Kidney epithelial cell (primary cell): ENCODE measurements at places on chromosomes 5 and 9. TPM values are rescaled to one million over a fixed set of nuclear protein-coding genes. Genes with fewer than 3 reads are reported as not detected.

Gene DCTN4
- 40.3 and 54.0 TPM in 2 replicates for total RNA-seq

Gene RAD17
- 25.9 and 26.0 TPM in 2 replicates for total RNA-seq

DNA sequence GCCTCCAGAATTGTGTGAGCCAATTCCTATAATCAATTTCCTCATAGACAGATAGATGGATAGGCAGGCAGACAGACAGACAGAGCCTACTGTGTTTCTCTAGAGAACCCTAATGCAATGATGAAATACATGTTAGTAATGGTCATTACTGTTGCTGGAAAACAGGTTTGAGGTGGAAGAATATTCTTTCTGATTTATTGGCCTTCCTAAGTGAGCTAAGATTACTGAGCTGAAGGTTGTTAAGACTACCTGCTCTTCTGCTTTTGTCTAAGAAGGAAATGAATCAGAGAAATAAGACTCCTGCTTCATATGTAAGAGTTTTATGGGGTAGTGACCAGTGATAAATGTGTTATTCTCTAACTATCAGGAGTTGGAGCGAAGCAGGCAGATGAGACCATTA is 219.9 kb downstream of the ELAVL2 start:
- no peak for DNase-seq

Gene CCDC152
- 0.68 and 0.96 TPM in 2 replicates for total RNA-seq

Gene C9orf85
- 15.6 and 19.1 TPM in 2 replicates for total RNA-seq

Gene WNT8A
- total RNA-seq = not detected in 2 replicates

Gene FRRS1L
- total RNA-seq = under 0.01 and 0.14 TPM in 2 replicates

GRCh38 chr5:178160176-178160575 is 6.5 kb upstream of the NHP2 start:
- DNase-seq = no peak

GRCh38 chr5:158590746-158591300 is 508.9 kb downstream of the EBF1 start:
- no peak for DNase-seq
